CD4-positive, alpha-beta T cell treated with Interleukin-17A for 1 hour (primary cell): ENCODE measurements at places on chromosomes 3 and 15.

- no peak for DNase-seq
Measured at GRCh38 chr15:96750361-96750760, 419.9 kb downstream of the NR2F2 start.

- DNase-seq: no peak
Measured at GRCh38 chr3:178318941-178319816, 217.1 kb upstream of the KCNMB2 start.

DNA sequence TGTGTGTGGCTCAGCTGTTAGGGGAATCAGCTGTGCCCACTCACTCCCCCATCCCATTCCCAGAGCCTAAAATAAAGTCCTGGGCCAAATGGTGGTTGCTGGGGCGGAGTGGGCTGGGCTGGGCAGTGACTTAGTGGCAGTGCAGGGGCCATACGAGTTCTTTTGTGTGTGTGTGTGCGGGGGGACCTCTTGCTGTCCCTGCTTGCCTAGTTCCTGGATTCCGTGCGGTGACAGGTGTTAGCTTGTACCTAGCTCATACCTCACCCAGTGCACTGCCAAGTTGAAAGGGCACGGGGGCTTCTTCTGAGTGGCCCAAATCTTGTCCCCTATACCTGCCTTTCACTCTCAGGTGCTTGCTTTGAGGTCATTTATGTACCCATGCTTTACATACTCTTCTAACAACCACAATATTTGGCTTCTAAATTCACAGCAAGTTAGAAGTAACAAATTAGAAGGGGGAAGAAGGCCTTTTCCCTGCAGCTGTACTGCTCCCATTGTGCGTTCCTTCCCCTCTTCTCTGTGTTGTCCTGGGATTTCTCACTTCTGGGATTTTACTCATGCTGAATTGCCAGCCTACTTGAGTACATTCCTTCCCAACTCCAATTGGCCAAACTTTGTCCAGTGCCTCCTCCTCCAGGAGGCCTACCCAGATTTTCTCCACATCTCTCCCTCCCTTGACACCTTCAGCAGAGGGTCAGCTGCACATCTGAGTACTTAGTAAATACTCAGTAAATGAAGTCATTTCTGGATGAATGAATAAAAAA is 66.3 kb upstream of the POLG start:
- DNase-seq: no peak

DNA sequence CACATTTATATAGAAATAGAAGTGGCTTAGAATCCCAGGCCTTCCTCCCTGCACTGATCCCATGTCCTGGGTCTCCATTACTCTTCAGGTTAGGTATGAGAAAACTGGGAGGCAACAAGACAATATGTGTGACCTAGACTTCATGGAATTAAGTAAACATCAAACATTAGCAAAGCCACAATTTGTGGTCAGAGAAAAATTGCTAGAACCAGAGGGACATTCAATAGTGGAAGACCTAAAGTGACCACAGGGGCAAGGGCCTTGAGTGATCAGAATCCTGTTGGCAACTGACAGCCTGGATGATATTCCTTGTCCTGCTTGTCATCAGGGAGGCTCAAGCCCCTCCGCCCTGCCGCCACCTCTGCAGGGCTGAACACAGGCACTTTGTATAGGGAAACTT is 322.8 kb upstream of the CTNNB1 start:
- no peak for DNase-seq

- DNase-seq: no peak
Measured at GRCh38 chr3:55487381-55488241, 505 bp upstream of the WNT5A start.

GRCh38 chr3:109116031-109116430 is 1.9 kb downstream of the MORC1 start:
- DNase-seq: no peak

- DNase-seq: no peak
Measured at GRCh38 chr3:77446084-77446483, 406.2 kb downstream of the ROBO2 start.

GRCh38 chr15:90306560-90306959 is 41.1 kb downstream of the NGRN start:
- DNase-seq: peak; percentile 40

GRCh38 chr15:95940431-95940985 is 390.0 kb upstream of the NR2F2 start:
- no peak for DNase-seq

GRCh38 chr3:14791343-14791945 is 27.3 kb upstream of the FGD5 start:
- DNase-seq: peak; percentile 24

DNA sequence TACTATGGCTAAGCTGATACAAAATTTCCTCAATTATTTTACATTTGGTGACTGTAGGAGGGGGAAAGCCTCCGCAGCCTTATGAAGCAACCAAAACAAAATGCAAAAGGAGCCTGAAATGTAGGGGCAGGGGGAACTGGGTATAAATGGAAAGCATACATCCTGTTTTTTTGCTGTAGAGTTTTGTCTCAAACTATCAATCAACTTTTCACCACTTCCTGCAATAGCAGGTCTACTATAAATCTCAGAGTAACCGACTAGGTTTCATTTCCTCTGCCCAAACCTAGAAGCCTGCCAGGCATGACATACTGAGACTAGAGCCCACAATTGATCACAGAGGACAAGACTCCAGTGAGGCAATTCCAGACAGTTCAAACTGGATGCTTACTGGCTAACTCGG is 91.3 kb downstream of the SHQ1 start:
- DNase-seq: peak; percentile 70
